Caco-2 (cell line): ENCODE measurements at places on chromosomes 6 and 20. TPM values are rescaled to one million over a fixed set of nuclear protein-coding genes. Genes with fewer than 3 reads are reported as not detected.

Gene BANF2
- 2.1 and 3.0 TPM in 2 replicates for total RNA-seq

DNA sequence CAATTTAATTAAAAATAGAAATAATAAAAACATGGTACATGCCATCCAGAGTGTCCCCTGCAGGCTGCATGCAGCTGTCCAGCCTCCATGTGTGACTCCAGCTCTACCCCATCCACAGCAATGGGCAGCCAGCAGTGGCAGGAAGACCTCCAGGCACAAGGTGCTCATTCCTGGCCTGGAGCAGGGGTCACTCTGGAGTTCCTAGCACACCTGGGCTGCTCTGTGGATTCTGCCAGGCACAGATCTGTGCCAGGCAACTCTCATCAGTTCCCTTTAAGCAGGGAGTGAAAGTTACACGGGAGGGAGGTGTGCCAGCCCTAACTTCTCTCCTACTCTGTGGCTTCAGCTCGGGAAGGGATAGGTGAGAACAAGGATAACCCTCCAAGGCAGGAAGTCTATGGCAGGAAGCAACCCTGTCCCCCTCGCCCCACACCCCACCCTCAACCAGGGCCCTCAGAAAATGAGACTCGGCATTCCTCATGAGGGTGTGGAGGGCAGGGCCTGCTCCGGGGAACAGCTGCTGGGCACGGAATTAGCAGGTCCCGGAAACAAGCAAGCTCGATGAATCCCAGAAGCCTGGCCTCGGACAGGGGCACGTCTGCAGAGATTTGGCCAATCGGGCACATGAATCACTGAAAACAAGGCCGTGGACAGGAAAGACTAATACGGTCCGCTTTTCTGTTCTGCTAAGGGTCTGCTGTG, 10.0 kb downstream of the JPH2 start:
- DNase-seq = peak; percentile 49

DNA sequence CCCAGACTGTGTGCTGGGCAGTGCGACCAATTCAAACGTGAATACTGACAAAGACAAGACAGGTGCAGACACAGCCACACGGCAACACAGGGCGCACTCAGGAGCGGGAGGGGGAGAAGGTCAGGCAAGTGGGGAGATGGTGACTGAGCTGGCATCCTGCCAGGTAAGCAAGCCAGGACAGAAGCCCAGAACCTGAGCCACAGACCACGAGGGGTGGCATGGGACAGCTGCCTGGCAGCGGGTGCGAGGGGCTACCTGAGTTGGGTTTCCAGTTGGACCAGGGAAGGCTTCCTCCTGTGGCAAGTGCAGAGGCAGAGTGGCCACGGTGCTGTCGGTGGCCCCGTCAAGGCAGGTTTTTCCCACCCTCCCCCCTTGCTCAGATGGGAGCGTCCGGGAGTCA, 215.2 kb upstream of the ARID1B start:
- no peak for DNase-seq

GRCh38 chr6:125839471-125839870, 48.7 kb downstream of the NCOA7 start:
- DNase-seq = no peak

DNA sequence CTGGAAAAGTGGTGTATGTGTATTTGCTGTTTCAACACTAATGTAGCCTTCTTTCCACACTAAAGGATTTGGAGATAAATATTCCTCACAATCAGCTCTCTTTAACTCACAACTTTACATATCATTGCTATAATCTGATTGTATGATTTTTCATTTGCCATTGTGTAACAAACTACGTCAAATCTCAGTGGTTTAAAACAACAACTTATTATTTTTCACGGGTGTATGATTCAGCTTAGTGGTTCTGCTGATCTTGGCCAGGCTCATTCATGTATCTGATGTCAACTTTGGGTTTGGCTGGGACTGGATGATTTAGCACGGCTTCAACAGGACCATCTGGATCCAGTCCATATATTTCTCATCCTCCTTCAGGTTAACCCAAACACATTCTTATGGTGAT, 55.4 kb upstream of the TMX4 start:
- no peak for DNase-seq

Gene OR2H1
- not detected in 2 replicates for total RNA-seq

Gene FERMT1
- 30.1 and 34.7 TPM in 2 replicates for total RNA-seq
